CD8-positive, alpha-beta memory T cell (primary cell): ENCODE measurements at places on chromosomes 3 and 15. TPM values are rescaled to one million over a fixed set of nuclear protein-coding genes. Genes with fewer than 3 reads are reported as not detected.

DNA sequence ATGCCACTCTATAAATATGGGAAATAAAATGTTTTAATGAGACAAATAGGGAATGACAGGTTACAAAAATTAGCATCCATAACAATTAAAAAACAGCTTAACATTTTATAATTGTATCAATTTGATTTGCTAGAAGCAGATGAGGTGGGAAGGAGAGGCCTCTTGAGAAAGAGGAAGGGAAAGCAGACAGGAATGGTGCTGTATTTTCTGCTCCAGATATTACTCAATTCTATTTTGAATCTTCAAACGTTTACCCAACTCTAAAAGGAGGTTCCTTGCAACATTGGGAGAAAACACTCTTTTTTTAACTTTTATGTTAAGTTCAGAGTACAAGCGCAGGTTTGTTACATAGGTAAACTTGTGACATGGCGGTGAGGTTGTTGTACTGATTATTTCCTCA is 44.9 kb upstream of the ALDH1A3 start:
- H3K27ac ChIP-seq = no peak overlapping the region
- H3K4me1 ChIP-seq = no peaks in the 10 kb centered on the region
- no peaks in the 10 kb centered on the region for H3K27me3 ChIP-seq
- no peak for DNase-seq
- H3K4me3 ChIP-seq = no peak overlapping the region
- H3K36me3 ChIP-seq = no peaks in the 10 kb centered on the region

GRCh38 chr3:47266709-47267489 is 15.7 kb downstream of the KIF9 start:
- no peak overlapping the region for H3K27ac ChIP-seq
- no peak overlapping the region for H3K4me3 ChIP-seq
- H3K36me3 ChIP-seq = no peaks in the 10 kb centered on the region
- DNase-seq = peak; percentile 69

- no peaks in the 10 kb centered on the region for H3K36me3 ChIP-seq
- H3K4me1 ChIP-seq = peaks cover 20% of the 10 kb centered on the region
- no peaks in the 10 kb centered on the region for H3K27me3 ChIP-seq
- no peak overlapping the region for H3K27ac ChIP-seq
Observed at GRCh38 chr15:91456921-91457320, 356.9 kb downstream of the SV2B start.

- H3K36me3 ChIP-seq = no peaks in the 10 kb centered on the region
- DNase-seq = no peak
- H3K27ac ChIP-seq = no peak overlapping the region
Observed at GRCh38 chr15:89441295-89441812, 55.0 kb downstream of the RHCG start.

GRCh38 chr3:145224886-145225285 is 936.1 kb downstream of the PLOD2 start:
- H3K27me3 ChIP-seq = no peaks in the 10 kb centered on the region
- H3K4me3 ChIP-seq = no peak overlapping the region
- H3K36me3 ChIP-seq = no peaks in the 10 kb centered on the region
- no peak for DNase-seq

- H3K36me3 ChIP-seq = no peaks in the 10 kb centered on the region
- H3K27ac ChIP-seq = no peak overlapping the region
- H3K4me3 ChIP-seq = no peak overlapping the region
- no peak for DNase-seq
- peaks cover 17% of the 10 kb centered on the region for H3K4me1 ChIP-seq
- no peaks in the 10 kb centered on the region for H3K27me3 ChIP-seq
Observed at GRCh38 chr3:108297647-108298046, 1.3 kb downstream of the HHLA2 start.

DNA sequence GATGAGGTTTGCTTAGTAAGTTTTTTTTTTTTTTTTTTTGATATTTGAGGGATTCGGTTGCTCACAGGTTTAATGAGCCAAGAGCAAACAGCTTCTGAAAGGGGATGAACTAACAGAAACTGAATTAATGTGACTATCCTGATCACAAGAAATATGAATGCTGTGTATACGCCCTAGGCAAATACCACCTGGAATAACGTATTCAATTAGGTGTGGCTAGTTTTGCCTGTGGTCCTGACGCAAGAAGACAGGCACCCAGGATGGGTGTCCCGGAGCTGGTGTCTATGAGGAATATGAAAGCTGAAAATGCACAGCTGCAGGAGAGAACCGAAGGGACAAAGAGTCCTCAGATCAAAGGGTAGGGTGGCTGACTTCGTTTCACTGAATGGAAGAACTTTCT is 14.6 kb downstream of the LSG1 start:
- H3K4me1 ChIP-seq = peaks cover 9% of the 10 kb centered on the region
- H3K27me3 ChIP-seq = no peaks in the 10 kb centered on the region
- DNase-seq = no peak
- peaks cover 42% of the 10 kb centered on the region for H3K36me3 ChIP-seq
- H3K27ac ChIP-seq = no peak overlapping the region

DNA sequence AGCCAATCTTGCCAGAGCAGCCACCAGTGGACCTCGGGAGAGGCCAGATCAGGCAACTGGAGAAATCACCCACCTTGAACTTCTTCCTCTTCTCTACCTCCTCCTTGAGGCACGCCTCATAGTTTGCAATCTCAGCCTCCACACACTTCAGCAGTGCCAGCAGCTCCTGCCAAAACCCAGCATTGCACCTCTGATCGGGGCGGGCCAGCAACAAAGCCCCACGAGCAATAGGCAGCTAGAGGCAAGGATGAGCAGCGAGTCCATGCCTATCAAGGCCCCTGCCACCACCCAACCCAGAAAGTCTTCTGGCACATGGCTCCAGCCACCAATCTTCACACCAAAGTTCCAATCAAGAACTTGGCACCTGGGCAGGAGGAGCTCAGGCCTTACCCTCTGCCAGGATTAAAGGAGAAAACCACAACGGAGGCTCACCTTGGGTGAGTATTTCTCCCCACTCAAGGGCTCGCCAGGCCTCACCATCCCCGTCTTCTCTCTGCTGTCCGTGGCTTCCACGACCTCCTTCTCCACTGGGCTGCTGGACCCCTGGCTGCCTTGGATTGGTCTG is 42.1 kb downstream of the SEMA3G start:
- peaks cover 6% of the 10 kb centered on the region for H3K4me1 ChIP-seq
- H3K36me3 ChIP-seq = peaks cover 62% of the 10 kb centered on the region
- H3K27me3 ChIP-seq = no peaks in the 10 kb centered on the region
- no peak overlapping the region for H3K4me3 ChIP-seq

DNA sequence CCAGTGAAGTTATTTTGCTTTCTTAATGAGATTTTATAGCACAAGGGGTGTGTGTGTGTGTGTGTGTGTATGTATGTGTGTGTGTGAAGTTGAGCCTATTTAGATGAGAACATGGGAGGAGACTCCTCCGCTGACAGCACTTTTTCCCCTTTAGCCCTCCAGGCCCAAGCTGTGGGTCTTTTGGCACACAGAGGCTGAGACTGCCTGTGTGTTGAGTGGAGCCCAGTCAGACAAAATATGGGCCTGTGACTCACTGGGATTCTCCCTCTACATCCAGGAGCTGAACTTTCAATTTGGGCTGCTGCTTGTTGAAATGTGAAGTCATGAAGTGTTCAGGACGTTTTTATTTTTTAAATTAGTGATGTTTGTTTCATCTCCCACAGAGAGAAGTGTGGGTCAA is 108.0 kb downstream of the MFSD1 start:
- no peak for DNase-seq
- no peak overlapping the region for H3K27ac ChIP-seq
- H3K4me3 ChIP-seq = no peak overlapping the region
- H3K36me3 ChIP-seq = no peaks in the 10 kb centered on the region
- H3K4me1 ChIP-seq = no peaks in the 10 kb centered on the region

DNA sequence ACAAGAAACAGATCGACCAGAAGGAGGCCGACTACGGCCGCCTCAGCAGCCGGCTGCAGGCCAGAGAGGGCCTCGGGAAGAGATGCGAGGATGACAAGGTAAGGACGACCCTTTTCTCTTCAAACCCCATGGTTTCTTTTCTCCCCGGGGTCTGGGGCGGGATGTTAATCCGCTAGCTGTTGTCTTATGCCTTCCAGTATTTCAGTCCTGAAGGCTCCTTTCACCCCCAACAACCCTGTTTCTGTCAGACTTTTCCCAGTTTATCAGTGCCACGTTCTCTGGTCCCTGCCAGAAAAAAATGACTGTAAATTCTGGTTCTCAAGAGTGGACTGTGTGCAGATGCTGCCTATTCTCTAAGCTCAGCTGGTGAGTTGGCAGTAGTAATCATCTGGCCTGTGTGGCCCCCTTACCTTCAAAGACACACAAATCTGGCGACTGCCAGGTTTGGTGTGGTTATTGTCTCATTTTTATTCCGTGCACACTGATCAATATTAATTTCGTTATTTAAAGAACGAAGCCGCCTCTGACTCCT is 806 bp downstream of the GOLM2 start:
- peak overlapping the region; percentile 94 for H3K4me3 ChIP-seq
- peaks cover 20% of the 10 kb centered on the region for H3K4me1 ChIP-seq
- H3K27me3 ChIP-seq = no peaks in the 10 kb centered on the region
- H3K27ac ChIP-seq = peak overlapping the region; percentile 97
- DNase-seq = no peak

DNA sequence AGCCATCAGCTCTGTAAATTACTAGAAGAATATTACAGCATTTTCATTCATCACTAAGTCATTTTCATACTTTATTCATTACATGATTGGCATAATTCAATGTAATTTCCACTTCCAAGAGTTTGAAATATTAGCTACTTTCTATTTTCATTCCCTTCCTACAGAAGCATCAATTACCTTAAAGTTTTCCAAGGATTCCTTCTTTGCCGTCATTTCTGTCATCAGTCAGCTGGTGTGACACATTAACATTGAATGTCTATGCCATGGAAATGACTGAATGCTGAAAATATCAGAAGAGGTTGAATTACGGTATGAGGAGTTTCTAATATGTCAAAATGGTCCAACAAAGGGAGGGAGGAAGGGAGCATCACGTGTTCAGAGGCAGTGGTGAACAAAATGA is 718.2 kb upstream of the GRM7 start:
- H3K4me3 ChIP-seq = no peak overlapping the region
- H3K36me3 ChIP-seq = no peaks in the 10 kb centered on the region
- no peaks in the 10 kb centered on the region for H3K4me1 ChIP-seq
- H3K27me3 ChIP-seq = no peaks in the 10 kb centered on the region
- DNase-seq = no peak
- H3K27ac ChIP-seq = no peak overlapping the region

GRCh38 chr15:95091444-95091843 is 860.1 kb downstream of the MCTP2 start:
- no peak overlapping the region for H3K4me3 ChIP-seq
- H3K27ac ChIP-seq = no peak overlapping the region
- DNase-seq = no peak
- no peaks in the 10 kb centered on the region for H3K27me3 ChIP-seq
- H3K4me1 ChIP-seq = no peaks in the 10 kb centered on the region

- no peaks in the 10 kb centered on the region for H3K36me3 ChIP-seq
- H3K4me3 ChIP-seq = no peak within 1 kb of the TSS
- DNase-seq = no peak
- peaks cover 47% of the 10 kb centered on the region for H3K27me3 ChIP-seq
- H3K27ac ChIP-seq = no peak within 1 kb of the TSS
Observed at GRCh38 chr3:181711325-181712135, at the start of gene SOX2. Gene SOX2, plus strand, starts transcription at chr3:181711925. Its CDS starts 436 bp downstream, at chr3:181712361.

DNA sequence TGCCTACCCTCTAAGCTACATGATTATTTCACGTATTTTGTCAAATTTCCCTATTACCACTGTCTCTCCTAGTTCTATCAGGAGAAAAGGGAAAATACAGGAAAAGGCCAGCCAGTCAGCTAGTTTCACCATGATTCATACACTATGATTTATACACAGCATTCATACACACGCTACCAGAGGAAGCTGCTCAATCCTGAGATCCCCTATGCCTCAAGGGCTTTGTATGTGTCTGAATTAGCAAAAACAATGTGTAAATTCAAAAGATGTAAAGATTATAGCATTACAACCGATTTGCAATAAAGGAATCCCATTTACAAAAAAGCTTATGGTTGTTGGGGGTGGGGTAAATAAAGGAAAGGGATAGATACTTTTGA is 3.1 kb upstream of the ACKR4 start:
- peaks cover 4% of the 10 kb centered on the region for H3K36me3 ChIP-seq
- no peaks in the 10 kb centered on the region for H3K27me3 ChIP-seq
- H3K27ac ChIP-seq = no peak overlapping the region
- DNase-seq = no peak
- no peaks in the 10 kb centered on the region for H3K4me1 ChIP-seq

DNA sequence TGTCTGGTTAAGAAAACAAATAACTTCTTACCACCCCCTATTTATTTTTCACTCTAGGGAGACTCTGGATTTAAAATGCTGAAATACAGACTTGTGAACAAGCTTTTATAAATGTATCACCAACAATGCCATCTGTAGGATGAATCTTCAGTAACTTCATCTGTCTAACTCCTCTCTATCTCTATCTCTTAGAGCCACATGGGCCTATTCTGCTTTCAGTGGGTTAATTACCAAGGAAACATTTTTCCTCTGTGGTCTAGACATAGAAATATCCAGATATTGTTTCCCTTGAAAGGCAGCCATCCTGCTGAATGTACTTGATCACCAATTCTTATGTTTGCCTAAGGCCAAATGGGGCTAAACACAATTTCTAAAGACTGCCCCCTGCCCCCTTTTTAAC is 167.6 kb upstream of the COL8A1 start:
- no peaks in the 10 kb centered on the region for H3K36me3 ChIP-seq
- no peak overlapping the region for H3K27ac ChIP-seq
- no peaks in the 10 kb centered on the region for H3K4me1 ChIP-seq
- DNase-seq = no peak
- no peaks in the 10 kb centered on the region for H3K27me3 ChIP-seq

GRCh38 chr15:52483707-52484106 is 45.0 kb downstream of the MYO5A start:
- H3K27ac ChIP-seq = no peak overlapping the region
- no peak for DNase-seq
- H3K27me3 ChIP-seq = no peaks in the 10 kb centered on the region
- no peaks in the 10 kb centered on the region for H3K36me3 ChIP-seq

DNA sequence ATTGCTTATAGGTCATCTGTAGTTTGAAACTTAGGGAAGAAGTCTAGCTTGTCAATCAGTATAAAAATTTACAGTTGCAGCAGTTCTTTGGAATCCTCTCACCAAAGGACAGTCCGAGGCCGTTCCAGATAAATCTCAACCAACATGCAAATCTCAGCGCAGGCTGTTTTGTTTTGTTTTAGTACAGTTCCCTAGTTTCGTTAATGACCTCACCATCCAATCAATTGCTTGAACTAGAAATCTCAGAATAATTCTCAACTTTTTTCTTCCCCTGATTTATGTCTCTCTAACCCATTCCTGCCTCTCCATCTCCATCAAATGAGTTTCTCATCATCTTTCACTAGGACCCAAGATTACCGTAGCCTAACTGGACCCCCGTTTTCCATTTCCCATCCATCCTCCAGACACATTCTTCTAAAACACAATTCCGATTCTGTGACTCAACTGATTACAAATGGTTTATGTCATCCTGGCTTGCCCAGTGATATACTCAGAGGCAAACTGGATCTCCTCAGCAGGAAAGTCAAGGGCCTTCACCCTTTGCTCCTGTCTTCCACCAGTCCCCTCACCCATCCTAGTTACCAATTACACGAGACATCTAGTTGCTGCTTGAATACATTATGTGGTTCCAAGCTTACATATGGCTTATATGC is 1.3 kb downstream of the SMCO1 start:
- H3K27ac ChIP-seq = no peak overlapping the region
- no peak overlapping the region for H3K4me3 ChIP-seq
- no peaks in the 10 kb centered on the region for H3K27me3 ChIP-seq
- no peaks in the 10 kb centered on the region for H3K4me1 ChIP-seq
- no peaks in the 10 kb centered on the region for H3K36me3 ChIP-seq

Gene GMNC
- not detected for total RNA-seq

Gene PIGX
- total RNA-seq = 49.0 TPM

Gene BOC
- total RNA-seq = not detected

Gene ADAMTS17
- 1.9 TPM for total RNA-seq

Gene ADCY5
- not detected for total RNA-seq

Gene IMPG2
- 0.20 TPM for total RNA-seq

Gene PRC1
- total RNA-seq = 79.7 TPM

Gene FAM162A
- 62.6 TPM for total RNA-seq

Gene ALDH1L1
- total RNA-seq = not detected

Gene SLC12A1
- not detected for total RNA-seq

Gene CORO2B
- total RNA-seq = not detected

Gene FAM43A
- 14.9 TPM for total RNA-seq

Gene MYNN
- total RNA-seq = 19.2 TPM
